ENCODE measurements at places on chromosomes 11 and 22.
A peak's percentile ranks its signal among the peaks of the same experiment; 100 is the strongest.

DNA sequence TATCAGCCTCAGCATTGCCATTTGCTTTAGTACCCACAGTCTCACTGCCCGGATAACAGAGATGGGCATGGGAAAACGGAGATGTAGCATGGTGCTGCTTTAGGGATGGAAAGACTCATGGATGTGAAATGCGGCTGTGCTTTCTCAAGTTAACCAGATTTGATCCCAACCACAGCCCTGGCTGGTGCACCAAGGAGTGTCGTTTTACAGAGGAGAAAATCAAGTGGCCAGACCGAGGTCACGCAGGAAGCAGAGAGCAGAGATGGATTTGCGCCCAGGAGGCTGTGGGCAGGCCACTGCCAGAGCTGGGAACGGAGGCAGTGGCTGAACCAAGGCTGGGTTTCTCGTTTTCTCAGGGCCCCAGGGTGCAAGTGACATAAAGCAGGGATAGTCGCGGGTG lies 9.0 kb downstream of the MB start:
- no peak for DNase-seq

GRCh38 chr11:18578975-18579598 lies 9.4 kb downstream of the UEVLD start:
- DNase-seq = no peak

DNA sequence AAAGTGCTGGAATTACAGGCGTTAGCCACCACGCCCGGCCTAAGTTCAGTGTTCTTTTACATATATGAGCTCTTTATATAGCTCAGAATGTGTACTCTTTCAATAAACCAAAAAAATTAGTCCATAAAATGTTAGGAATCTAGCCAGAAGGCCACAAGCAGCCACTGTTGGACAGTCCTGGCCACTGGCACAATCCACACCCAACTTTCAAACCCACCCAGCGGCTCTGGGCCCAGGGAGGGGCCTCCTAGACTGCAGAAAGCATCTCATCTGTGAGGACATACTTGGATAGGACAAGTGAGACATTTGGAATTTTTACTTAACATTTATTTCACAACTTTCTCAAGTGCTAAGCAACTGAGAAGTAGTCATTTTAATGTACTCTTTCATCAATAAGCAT lies 6.4 kb downstream of the PACSIN2 start:
- DNase-seq = no peak

GRCh38 chr11:102517670-102518069 lies 12.9 kb downstream of the MMP7 start:
- DNase-seq = no peak

- no peak for DNase-seq
Measured at GRCh38 chr11:125512106-125512505, 16.0 kb upstream of the FEZ1 start.

DNA sequence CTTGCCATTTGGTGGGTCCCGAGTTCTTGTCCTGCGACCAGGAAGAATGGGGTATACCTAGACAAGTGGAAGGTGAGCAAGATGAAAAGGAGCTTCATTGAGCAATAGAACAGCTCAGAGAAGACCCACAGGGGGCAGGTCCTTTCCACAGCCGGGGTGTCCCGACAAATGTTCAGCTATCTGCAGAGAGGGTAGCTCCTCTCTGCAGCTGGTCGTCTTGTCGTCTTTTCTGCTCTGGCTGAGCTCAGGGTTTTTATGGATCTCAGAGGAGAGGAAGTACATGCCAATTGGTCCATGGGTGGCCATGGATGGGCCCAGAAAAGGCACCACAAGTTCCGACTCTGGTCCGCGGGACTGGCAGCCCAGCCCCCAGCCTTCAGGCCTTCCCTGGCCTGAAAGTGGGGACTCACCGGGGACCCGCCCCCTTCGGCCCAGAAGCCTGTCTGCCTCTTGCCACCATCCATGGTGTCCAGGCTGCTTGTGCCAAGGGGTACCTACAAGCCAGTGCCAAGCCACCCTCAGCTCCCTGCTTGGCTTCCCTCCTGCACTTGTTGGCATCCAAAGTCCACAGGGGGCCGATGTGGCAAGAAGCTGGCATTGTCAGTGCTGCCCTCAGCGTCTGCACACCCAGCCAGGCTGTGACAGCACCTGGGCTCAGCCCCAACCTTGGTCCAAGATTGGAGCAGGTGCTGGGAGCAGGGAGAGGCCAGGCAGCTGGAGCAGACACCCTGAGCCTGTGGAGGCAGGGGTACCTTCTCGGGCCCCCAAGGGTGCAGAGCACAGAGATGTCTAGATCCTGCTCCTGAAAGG lies 438.9 kb downstream of the TBC1D22A start:
- DNase-seq = no peak

DNA sequence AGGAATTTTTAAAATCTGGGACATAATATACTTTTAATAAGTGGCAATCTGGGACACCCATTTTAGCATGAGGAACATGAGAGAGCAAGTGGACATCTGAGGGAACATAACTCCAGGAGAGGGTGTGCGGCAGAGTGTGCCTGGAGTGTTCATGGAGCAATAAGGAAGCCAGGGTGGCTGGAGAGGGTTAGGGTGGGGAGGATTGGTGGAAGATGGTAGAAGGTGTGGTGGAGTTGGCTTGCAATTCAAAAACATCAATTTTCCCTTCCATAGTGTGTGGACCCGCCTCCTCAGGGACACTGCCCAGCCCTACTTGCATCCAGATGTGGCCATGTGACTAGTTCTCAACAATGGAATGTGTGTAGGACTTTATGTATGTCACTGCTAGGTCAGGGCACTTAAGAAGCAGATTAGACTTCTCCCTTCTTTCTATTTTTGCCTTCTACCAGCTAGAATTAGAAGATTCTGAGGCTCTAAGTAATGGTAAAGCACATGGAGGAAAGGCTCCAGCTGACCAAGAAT lies 4.4 kb upstream of the DENND5A start:
- no peak for DNase-seq

- DNase-seq = no peak
Measured at GRCh38 chr11:124207102-124207792, 24.1 kb downstream of the OR10D3 start.

GRCh38 chr11:31910950-31911576 lies 99.9 kb upstream of the PAX6 start:
- no peak for DNase-seq

GRCh38 chr11:23023319-23023718 lies 163.0 kb upstream of the CCDC179 start:
- no peak for DNase-seq

DNA sequence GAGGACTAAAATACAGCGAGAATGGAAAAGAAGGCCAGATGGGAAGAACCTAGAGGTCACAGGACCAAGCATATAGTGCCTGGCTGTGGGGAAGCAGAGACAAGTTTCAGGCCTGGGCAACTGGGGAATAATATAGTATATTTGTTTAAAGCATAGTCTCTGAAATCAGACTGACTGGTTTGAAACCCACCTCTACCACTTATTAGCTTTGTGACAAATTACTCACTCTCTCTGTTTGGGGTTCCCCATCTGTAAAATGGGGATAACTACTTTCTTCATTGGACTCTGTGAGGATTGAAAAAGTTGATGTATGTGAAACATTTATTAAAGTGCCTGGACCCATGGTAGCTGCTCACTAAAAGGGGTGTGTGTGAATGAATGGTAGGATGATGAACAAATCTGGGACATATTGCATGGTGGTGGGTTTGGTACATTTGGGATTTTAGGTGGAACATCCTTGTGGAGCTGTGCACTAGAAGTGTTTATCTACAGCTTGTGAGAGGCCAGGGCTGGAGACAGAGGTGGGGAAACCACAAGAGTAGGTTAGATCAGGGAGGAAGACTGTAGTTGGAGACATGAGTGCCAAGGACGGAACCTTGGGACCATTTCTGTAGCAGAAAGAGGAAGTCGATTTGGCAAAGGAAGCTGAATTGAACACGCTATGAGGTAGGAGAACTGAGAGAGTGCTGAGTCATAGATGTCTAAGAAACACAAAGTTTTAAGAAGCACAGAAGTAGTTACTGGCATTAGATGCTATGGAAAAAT lies 52.6 kb downstream of the SWAP70 start:
- DNase-seq = no peak

DNA sequence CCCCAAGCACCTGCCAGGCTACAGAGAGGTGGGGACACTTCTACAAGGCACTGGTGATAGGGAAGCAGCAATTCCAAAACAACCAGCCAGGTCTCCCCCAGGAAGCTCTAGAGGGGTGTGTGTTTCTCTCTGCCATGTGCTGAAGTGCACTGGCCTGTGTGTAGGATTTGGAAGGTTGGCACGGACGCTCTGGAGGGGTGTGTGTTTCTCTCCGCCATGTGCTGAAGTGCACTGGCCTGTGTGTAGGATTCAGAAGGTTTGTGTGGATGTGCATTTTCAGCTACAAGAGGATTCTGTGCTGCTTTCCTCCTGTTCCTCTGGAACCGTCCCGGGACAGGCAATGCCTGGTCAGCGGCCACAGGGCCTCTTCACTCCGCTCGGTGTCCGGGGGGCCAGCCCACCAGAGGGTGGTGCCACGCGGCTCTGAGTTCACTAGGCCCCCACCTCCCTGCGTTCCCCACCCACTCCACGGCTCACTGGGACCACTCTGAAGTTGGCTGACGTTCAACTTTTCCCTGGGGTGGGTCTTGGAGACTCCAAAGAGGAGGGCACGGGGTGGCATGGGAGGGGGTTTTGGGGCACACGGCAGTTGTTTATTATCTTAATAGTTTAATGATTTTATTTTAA lies 552.8 kb downstream of the BRD1 start:
- no peak for DNase-seq

GRCh38 chr22:41401781-41402648 lies 20.3 kb downstream of the TEF start:
- DNase-seq = peak; percentile 70

GRCh38 chr11:104028476-104029263 lies 7.8 kb upstream of the DDI1 start:
- DNase-seq = no peak

DNA sequence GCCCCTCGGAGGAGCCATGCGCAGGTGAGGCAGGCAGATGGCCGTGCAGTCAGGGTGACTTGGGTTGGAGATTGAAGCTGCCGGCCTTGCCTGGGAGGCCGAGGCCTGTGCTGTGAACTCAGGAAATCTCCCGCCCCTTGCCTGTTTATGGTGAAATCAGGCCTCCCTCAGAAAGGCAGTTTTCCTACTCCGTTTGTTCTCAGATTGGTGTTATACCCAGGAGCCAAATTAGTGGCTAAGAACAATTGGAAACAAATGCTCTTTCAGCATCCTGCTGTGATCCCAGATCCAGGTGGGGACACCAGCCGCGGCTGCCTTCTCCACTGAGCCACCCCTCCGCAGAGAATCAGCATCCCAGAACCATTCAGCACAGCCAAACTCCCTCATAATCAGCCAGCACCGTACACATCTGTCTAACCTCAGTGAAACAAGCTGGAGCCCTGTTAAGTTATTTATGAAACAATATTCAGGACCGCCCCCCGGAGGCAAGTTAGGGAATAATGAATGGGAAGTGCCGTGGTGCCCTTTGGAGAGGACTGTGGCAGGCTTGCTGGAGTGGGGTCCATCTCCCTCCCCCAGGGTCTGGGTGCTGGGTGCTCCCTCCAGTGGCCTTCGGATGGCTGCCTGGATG lies 60.0 kb downstream of the PKNOX2 start:
- DNase-seq = no peak

GRCh38 chr11:59182457-59183151 lies 10.7 kb downstream of the DTX4 start:
- DNase-seq = no peak

- DNase-seq = peak; percentile 90
Measured at GRCh38 chr22:50342651-50343540, at the start of gene PPP6R2. TSS of gene PPP6R2 (plus strand) at chr22:50343327. CDS start at chr22:50393909, 50,582 bp downstream.

GRCh38 chr11:105918039-105918438 lies 104.0 kb downstream of the MSANTD4 start:
- no peak for DNase-seq

- no peak for DNase-seq
Measured at GRCh38 chr11:8593455-8593854, 573 bp downstream of the STK33 start.

- no peak for DNase-seq
Measured at GRCh38 chr11:69356703-69357457, 62.9 kb downstream of the MYEOV start.

GRCh38 chr22:17699696-17700340 lies 61.3 kb downstream of the BCL2L13 start:
- DNase-seq = no peak

GRCh38 chr11:94516725-94517124 lies 4.5 kb downstream of the C11orf97 start:
- DNase-seq = no peak

DNA sequence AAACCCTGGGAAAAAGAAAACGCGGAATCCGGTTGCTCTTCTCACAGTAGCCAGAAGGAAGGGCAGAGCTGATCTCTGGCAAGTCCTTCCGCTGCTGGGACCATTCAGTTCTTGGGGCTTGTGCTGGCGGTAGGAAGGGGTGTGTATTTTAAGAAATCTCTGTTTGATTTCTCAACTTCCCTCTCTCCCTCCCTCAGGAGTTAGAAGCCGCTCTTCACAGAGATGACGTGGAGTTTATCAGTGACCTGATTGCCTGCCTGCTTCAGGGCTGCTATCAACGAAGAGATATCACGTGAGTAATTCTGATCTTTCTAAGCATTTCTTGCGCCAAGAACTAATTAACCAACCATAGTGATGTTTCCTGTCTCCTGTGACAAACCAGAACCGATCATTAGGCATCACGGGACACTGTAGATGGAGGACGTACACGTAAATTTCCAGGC lies 85.9 kb upstream of the SLC25A18 start:
- no peak for DNase-seq

- no peak for DNase-seq
Measured at GRCh38 chr11:71962428-71963038, 33.7 kb downstream of the RNF121 start.

- DNase-seq = no peak
Measured at GRCh38 chr11:88164320-88164719, 10.9 kb downstream of the RAB38 start.

DNA sequence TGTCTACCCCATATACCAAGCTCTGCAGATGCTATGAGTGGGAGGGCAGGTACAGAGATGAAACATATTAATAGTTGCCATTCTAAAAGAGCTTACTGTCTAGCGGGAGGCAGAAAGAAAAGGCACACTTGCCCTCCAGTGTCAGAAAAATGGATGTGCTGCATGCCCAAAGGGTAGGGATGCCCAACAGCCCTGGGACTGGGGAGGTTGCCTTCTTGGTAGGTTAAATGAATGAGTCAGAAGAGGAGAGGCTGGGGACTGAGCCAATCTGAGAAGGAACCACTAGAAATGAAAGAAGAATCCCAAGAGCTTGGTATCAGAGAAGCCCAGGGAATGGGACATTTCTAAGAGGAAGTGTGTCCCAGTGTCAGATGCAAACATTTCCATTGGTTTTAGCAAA lies 1.2 kb downstream of the BIRC3 start:
- DNase-seq = no peak
